ENCODE measurements at places on chromosomes 1 and 21.
A peak's percentile ranks its signal among the peaks of the same experiment; 100 is the strongest.

DNA sequence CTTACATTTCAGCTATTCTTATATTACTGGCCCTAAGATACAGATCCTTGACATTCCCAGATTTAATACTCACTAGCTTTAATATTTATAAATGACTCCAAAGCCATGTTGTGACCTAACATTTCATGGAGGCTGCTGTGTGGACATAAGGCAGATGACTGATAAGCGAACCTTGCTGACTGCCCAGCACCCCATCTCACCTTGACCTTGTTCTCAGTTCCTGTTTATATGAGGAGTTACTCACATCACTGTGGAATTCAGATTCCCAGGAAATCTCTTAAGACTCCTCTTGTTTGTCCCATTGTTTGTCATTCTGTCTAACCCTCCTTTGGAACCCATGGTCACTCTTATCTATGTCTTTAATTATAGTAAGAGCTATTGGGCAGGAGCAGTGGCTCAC is 21.9 kb downstream of the RAB3B start:
- DNase-seq = no peak

GRCh38 chr1:41935226-41935625 is 16.5 kb upstream of the HIVEP3 start:
- DNase-seq = no peak

GRCh38 chr1:3468236-3469103 is 14.0 kb downstream of the ARHGEF16 start:
- no peak for DNase-seq

DNA sequence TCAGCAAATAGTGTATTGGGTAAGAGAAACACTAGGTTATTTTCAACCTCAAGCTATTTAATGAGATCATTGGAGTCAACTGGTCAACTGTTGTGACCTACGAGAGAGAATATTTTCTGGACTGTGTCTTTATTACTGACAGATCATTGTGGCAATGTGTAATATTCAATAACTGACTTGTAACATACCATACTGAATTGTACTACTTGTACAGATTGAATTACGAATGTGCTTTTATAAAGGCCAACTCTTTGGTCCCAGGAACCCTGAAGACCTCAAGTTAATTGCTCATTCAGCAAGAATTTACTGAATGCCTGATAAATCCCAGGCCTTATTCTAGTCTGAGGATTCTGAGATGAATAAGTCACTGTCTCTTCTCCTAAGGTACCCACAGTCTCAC is 56.1 kb upstream of the CAMK1G start:
- DNase-seq = no peak

DNA sequence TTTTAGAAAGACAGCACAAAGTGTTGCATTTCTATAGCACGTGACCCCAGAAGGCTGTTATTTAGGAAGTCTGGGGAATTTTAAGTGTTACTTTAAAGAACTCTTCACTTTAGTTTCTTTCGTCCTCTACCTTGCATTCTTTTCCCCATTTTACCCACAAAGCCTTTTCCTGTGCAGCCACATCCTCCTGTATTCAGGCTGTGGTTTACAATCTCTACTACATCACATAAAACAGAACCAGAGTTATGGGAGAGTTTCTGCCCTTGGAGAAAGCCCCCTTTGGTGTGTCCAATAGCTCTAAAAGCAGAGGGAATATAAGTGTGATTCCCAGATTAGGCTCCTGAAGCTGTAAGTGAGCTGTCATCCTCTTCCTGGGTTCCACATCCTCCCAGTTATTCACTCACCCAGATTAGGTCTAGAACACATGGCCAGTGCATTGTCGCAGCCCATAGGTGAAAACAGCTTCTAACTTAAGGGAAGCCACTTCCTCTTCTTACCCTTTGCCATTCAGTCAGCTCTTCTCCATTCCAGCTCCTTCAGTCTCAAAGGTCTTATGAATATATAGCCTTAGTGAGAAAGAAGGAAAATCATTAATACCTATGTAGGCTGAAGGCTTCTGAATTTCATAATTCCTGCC is 171.1 kb downstream of the PIGK start:
- DNase-seq = no peak

DNA sequence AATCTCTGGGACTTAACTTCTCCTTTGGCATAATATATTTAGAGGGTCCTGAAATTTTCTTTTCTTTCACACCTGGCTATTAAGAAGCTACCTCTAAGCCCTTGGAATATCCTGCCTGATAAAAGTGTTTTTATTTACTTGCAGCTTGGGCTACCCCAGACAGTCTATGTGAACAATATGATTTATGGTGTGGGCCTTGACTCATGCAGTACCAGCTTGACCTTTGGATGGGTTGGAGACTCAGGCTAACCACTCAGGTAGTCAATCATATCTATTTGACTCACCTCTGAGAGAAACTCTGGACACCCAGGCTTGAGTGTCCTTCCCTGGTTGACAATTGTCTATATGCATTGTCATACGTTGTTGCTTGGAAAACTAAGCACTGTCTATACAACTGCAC is 13.4 kb upstream of the PGBD2 start:
- DNase-seq = no peak

- no peak for DNase-seq
These were observed 48.3 kb downstream of the LRRC8C start for GRCh38 chr1:89681045-89681729.

- no peak for DNase-seq
These were observed 3.7 kb downstream of the CCDC24 start for GRCh38 chr1:43994794-43995790.

- DNase-seq = no peak
These were observed 500.4 kb downstream of the PTPRU start for GRCh38 chr1:29736582-29737188.

GRCh38 chr1:12006167-12006921 is 13.0 kb upstream of the MIIP start:
- no peak for DNase-seq

DNA sequence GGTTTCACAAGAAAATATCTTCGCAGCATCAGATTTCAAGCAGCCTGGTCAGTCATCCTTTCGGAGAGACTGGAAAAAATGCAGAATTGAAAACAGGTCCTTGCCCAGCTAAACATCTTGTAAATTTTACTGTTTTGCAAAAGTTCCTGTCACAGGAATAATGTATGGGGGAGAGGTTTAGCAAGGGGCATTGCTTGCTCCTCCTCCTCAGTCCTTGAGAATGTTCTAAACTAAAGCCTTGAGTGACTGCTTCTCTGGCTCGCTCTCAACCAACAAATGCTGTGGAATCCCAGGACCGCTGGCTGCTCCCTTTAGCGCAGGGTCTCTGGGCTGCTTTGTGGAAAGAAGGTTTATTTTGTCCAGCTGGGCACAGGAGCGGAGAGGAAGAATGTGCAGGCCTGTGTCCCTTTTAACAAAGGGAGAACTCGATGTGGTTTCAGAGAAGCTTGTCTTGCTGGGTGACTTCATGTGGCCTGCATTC is 33.6 kb upstream of the FHAD1 start:
- no peak for DNase-seq

- no peak for DNase-seq
These were observed 290.4 kb upstream of the POU3F1 start for GRCh38 chr1:38336961-38337360.

DNA sequence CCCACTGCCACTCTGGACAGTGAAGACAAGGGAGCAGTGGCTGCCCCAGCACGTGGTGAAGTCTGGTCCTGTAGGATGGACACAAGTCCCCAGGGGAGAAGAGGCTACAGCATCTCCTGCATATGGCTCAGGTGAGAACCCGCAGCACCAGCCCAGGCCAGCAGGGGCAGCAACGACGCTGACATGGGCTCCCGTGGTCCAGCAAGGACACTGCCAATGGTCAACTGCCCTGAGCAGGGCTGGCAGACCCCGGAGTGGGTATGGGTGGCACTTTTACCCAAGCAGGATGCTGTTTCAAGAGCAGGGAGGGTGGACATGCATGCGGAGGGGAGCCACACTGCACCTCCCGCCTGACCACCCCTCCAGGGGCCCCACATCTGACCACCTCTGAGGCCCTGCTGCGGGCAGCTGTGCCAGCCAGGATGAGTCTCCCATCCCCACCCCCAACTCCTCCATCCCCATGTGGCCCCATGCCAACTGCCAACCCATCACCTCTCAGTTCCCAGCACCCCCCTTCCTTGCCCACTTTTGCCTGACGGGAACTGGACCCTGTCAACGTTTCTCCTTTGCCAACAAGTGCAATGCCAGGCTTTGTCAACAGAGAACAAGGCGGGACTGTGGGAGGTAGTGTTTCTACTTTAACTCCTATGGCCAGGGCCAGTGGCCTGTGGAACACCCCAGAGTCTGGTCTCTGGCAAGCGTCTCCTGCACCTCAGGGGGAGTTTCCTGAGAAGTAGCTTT is 8.6 kb downstream of the MORN1 start:
- DNase-seq = peak; percentile 20

DNA sequence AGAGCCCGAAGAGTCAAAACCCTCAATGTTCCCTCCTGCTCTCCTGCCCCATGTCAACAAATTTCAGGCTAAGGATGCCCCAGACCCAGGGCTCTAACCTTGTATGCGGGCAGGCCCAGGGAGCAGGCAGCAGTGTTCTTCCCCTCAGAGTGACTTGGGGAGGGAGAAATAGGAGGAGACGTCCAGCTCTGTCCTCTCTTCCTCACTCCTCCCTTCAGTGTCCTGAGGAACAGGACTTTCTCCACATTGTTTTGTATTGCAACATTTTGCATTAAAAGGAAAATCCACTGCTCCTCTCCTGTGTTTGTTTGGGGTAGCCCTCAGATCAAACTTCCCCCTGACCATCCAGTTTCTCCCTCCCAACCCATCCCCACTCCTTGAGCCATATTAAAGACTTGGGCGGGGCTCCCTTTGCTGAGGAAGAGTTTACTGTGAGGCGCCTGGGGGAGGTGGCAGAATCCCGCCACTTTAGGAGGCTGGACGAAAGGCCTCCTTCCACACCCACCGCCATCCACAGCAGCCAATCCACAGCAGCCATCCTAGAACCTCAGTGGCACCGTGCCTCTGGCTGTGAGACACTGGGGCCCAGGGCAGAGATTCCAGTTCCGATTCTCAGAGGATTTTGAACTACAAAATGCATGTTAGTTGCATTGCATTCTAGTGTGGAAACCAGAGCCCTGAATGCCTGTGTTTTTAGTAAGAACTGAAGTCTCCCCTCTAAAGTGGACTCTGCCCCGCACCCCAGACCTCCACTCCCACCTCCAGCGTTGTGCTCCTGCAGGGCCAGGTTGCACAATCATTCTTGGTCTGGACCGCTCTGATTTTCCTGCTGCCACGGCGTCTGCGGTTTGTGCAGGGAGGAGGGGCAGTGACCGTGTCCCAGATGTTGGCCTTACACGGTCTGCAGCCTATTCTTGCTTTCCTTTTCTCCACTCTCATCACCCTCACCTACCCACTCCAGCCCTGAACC is 3.0 kb downstream of the OLFML3 start:
- no peak for DNase-seq

DNA sequence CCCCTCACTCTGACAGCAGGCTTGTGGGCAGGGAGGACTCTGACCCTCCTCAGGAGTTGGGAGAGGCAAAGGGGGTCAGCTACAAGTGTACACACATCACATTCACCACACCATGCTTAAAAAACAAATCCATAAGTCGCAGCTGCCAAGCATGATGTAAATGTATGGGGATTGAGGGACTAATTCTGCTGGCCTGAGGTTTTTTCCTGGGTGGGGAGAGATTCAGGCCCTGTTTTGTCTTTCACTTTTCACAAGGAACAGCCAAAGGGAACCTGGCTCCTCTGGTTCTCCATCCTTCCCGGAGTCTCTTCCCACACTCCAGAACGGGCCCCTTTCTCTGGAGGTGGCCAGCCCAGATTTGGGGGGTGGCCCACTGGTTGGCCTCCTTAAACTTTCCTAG is 1.3 kb upstream of the MTARC2 start:
- no peak for DNase-seq

DNA sequence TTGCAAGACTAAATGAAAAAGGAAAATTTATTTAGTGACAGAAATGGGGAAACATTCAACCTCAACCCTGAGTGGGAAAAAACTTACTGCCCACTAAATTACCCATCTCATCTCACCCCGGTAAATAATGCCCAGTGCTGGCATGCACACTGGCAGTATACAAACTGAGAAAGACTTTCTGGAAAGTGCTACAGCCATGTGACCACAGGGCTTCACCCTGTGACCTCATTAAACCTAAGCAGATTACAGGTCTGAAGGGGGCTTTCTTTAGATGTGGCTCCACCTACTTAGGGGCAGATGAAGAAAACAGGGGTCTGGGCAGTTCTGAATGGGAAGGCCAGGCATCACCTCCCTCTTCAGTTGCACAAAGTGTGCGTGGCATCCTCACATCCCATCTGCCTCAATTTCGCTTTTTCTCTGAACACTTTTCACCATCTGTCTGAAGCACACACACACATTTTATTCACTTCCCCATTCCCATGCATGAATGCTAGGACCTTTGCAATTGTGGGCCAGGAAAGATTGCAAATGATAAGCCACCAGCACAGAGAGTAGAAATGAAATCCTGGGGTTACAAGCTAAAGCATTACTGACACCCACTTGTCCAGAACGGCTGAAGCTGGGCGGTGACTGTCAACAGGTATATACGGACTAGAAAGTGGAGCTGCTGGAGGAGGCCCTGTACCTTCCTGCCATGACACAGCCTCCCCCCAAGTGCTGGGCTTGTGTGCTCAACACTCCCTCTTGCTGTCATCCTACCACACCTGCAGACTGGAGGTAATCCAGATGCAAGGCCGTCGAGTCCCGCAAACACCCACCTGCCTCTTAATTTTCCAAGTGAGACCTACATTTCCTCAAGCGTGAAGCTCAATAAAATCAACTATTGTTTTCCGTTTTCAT is 2.7 kb downstream of the NADK start:
- no peak for DNase-seq

- DNase-seq = no peak
These were observed 344.5 kb downstream of the SMYD3 start for GRCh38 chr1:246162560-246162959.

DNA sequence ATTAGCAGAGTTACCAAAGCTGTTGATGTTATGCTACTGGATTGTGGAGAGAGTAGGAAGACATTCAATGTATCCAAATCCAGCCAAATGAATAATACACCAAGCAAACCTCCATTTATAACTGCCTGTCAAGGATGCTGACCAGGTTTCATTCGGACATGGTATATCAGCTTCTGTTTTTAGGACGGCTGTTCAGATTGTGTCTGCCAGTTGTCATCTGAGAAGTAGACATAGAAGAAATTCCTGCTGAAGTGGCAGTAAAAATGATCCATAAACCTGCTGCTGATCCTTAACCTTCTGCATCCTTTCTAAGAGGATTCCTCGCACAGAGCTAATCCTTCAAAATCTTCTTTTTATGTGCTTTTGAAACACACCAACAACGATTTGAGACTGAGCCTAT is 663.6 kb upstream of the PLXNA2 start:
- no peak for DNase-seq

DNA sequence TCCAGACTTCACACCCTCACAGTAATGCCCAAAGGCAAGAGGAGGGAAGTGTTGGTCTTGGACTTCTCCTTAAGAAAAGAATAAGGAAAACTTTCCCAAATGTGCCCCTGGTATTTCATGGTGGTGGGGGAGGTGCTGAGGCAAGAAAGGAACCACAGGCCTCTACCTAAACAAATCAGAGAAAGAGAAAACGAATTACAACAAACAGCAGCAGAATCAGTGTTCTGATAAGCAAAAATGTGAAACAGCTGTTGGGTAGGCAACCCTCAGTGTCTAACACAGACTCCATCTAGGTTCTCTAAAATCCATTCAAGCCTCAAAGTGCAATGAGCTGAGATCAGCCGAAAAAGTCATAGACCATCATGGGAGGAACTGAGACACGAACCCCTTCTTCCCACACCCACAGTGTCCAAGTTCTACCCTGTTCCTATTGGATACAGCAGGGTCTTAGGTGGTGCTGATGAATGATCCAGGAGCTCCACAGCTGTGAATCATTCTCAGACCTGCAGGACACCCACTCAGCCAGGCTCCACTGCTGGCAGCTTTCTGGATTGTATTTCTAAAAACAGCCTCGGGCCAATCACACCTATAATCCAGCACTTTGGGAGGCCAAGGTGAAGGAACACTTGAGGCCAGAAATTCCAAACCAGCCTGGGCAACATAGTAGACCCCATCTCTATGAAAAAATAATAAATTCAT is 149.1 kb downstream of the PLPP3 start:
- no peak for DNase-seq
